ENCODE measurements at places on chromosomes 3 and 15.

DNA sequence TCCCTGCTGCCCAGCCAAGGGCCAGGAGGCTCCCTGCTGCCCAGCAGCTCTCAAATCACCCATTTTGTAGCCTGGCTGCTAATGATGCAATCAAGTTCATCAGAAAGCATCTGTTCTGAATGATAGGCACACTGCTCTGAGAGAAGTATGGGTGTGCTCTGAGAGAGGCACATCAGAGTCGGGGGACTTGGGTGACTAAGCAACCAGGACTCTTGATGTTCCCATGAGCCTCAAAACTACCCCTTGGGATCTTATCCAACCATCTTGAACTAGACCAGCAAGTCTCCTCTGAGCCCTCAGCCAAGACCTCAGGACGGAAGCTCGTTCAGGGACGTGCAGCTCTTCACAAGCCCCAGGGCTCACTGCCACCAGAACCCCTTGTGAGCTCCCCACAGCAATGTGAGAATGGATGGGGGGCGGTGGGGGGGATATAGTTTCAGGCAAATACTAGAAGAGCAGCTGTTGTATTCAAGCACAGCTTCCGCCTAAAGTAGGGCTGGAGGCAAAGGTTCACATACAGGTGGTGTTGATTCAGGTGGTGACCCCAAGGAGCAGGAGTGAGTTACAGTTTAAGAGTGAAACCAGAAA, 52.2 kb upstream of the HES1 start:
- DNase-seq = no peak

DNA sequence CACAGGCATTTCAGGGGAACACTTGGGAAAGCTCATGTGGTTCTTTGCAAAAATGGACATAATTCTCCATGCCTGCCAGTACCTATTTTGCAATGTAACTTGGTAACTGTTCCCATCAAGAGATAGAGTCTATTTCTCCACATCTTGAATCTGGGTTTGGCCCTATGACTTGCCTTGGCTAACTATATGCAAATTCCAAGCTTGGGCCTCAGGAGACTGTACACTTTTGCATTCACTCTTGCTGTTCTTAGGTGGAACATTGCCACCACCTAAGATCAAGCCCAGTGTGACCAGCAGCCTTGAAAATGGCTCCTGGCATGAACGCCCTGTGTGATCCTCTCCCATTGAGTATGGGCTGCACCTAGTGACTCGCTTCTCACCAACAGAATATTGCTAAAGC, 19.8 kb upstream of the SMAD6 start:
- no peak for DNase-seq

DNA sequence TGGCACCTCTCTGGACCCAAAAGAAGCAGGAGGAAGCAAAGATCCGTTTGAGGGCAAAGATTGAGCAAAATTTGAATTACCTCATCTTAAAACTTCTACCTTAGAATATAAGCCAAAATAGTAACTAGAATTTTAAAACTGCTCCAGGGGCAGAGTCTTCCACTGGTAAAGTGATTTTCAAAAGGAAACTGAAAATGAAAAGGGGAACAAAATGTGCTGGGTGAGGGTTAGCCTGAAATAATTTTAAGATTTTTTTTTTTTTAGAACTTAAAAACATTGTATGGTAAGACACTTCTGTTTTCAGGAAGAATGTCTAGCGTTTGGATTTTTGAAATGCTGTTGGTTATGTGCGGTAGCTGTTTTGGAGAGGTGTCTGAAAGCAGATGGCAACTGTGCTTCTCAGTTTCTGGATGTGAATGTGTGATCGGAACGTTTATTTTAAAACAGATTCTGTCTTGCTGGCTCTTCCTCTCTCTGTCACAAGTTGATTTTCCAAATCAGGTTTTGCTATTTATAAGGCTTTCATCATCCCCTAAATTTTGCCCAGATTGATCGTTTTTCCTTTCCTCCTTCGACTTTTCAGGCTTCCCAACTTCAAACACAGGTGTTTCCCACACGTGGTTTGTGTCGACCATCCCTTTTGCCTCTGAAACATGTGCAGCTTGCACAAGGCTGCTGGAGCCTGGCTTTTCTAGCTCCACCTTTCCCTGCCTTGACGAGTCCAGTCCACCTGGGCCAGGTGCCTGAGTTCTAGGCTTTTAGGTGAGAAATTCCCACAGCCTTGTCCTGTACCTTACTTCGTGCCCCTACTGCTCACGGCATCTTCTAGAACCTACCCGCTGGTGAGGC, 3.3 kb downstream of the LRRK1 start:
- no peak for DNase-seq

DNA sequence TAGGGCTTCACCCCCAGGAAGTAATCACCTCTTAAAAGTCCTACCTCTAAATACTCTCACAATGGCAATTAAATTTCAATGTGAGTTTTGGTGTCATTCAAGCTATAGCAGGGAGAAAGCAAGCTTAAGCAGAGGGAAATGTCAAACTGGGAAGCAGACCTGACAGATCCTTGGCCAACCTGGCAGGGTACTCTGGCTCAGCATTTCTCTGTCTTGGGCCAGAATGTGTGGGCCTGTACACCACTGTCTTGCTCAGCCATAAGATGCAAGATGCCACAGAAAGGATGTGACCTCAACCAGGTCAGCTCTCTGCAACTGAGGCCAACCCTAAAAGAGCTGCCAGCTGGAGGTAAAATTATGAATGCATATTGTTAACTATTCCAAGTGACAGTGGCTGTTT, 130.6 kb upstream of the CMC1 start:
- no peak for DNase-seq

- DNase-seq = no peak
Measured at GRCh38 chr15:91911844-91912243, 58.3 kb downstream of the SLCO3A1 start.

DNA sequence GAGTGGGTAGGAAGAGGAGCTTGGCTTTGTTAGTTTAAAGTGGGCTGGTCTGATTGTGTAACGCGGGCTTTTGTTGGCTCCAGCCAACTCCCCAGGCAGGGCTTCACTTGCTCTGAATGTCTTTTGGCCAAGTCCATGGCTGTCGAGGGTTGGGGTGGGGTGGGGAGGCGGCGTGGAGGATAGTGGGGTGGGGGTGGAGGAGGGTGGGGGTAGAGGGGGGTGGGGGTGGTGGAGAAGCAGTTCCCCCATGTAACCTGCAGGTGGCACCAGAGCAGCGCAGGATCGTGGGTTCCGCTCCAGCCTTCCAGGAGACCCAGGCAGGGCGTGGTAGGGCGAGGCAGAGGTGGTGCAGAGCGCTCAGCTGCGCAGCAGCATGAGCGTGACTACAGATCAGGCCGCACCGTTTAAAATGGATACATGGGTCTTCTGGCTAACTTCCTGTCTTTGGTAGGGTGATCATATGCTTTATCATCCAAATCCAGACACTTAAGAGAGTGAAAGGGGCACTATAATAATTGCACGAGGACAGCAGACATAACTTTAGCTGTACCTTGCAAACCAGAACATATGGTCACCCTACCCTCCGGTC, 28.3 kb downstream of the GOLGA6A start:
- DNase-seq = peak; percentile 94

DNA sequence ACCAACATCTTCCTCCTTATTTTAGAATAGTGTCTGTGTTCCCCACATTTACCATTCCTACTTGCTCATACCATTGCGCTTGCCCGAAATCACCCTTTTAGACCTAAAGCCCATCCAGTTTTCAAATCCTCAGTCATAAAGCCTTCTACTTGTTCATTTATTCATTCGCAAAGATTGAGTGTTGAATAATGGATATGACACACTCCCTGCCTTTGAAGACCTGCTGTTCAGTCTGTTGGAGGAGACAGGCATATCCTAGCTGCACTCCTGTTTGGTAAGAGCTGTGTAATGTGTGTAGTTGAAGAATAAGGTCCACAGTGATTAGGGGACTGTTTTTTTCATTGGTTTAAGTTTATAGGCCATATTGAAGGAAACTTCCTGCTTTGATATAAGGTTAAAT, 1.7 kb downstream of the CNOT10 start:
- no peak for DNase-seq

DNA sequence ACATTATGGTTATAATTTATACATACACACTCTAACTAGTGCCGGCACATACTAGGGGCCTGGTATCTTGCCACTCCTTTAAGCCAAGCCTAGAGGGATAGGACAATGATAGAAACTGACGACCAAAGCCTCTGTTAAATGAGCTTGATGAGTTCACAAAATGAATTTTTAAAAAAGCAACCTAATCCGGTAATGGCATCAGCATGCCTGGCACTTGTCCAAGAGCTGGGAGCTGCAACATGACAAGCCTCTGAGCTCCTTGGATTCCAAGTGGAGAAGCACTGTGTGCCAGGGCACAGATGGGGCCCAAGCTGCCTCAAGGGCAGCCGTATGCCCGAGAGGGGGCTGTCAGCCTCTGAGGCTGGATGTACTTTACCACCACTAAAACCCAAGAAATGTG, 9.7 kb downstream of the ETV5 start:
- peak; percentile 86 for DNase-seq

DNA sequence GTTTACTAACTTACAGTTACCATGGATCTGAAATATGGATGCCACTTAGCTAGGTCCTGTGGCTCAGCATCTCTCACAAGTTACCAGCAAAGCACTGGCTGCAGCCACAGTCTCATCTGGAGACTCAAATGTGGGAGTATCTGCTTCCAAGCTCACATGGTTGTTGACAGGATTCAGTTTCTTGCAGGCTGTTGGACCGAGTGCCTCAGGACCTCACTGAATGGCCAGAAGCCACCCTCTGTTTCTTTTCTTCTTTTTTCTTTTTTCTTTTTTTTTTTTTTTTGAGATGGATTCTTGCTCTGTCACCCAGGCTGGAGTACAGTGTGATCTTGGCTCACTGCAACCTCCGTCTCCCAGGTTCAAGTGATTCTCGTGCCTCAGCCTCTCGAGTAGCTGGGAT, 20.1 kb upstream of the AMOTL2 start:
- DNase-seq = no peak

GRCh38 chr3:78919021-78919755, 848.6 kb downstream of the ROBO1 start:
- peak; percentile 71 for DNase-seq

- no peak for DNase-seq
Measured at GRCh38 chr15:90325726-90326125, 26.4 kb upstream of the ZNF774 start.

- peak; percentile 95 for DNase-seq
Measured at GRCh38 chr3:9778143-9779074, 8.7 kb upstream of the CAMK1 start.

- no peak for DNase-seq
Measured at GRCh38 chr15:47959617-47960413, 161.0 kb upstream of the SLC24A5 start.

- no peak for DNase-seq
Measured at GRCh38 chr3:57746156-57747010, 9.7 kb upstream of the SLMAP start.

DNA sequence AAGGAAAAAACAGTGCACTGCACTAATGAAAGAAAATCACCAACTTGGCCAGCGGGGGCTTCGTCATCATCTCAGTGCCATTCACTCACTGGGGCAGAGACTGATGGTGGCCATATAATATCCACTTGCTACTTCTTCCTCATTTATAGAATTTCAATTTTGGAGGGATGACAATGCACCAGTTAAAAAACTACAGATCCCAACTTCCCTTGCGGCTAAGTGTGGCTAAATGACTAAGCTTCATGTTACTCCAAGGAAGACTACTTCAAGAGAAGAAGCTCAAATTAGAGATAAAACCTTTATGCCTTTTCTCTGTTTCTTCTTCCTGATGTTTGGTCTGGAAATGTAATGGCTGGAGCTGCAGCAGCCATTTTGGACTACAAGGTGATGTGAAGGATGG, 38.8 kb downstream of the NGLY1 start:
- DNase-seq = no peak

GRCh38 chr3:110813541-110813940, 258.1 kb upstream of the NECTIN3 start:
- DNase-seq = no peak

DNA sequence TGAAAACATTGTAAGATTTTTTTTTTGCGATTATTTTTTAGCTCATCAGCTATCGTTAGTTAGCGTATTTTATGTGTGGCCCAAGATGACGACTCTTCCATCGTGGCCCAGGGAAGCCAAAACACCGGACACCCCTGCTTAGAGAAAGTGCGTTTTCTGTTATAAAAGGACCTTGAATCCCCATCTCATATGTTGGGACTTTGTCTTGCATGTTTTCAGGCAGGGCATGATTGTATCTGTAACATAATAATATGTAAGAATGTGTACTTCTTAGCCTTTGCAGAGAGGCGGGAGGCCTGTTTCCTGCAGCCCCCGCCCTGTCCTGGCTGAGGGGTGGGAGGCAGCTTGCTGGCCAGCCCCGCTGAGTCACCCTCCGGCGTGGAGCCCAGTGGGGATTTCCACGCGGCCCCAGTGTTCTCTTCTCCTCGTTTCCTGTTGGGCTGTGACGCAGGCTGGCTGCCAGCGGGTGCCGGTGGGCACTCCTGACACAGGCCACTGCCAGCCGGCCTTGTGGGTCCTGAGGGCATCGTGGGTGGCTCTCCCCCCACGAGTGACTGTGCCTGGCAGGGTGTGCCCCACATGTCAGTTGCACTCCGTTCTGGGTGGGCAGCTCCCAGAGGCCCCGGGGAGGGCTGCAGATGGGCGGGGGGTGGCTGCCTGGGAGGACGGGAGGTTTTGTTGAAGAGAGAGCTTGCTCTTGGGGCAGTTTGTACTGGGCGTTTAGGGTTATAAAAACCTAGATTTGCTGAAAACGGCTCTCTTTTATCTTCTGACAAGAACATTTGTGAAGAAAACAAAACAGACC, 55.6 kb downstream of the SMAD3 start:
- peak; percentile 87 for DNase-seq

DNA sequence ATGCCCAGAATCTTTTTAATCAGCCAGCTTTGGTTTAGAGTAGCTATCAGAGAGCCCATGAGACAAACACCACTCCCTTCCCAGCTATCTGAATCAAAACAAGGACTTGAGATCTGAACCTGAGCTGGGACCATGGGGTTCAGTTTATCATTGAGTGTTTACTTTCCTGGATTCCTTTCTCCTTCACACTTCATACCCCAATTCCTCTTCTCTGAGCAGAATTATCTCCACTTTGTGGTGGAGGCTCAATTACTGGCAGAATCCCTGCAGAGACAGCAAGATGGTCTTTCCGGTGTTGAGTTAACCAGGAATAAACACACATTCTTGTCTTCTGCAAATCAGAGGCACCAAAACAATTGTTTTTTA, 102.4 kb downstream of the RPL22L1 start:
- DNase-seq = no peak

DNA sequence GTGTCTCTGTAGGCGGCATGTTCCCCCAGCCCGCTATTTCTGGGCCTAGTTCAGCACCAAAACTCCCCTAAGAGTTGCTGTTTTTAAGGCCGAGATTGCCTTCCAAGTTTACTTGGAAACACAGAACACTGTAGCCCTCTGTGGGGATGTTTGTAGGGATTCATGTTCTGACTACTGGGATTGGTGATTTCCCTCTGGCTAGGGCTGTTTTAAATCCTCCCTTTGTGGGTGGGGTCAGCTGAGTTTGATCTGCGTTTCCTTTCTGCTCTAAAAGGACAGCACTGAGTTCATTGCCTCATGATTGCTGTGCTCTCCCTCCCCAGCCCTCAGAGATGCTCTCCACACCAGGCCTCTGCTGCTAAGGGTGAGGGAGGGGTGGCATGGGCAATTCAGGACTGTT, 640.6 kb upstream of the DPPA4 start:
- DNase-seq = no peak

DNA sequence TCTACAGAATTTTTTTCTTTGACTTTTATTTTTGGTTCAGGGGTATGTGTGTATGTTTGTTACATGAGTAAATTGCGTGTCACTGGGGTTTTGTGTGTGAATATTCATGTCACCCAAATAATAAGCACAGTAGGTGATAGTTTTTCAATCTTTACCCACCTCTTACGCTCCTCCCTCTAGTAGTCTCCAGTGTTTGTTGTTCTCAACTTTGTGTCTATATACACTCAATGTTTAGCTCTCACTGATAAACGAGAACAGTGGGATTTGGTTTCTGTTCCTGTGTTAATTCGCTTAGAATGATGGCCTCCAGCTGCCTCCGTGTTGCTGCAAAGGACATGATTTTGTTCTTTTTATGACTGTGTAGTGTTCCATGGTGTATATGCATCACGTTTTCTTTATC, 54.4 kb downstream of the MEF2A start:
- no peak for DNase-seq

Data from osteoblast (primary cell).